ENCODE measurements at places on chromosomes 13 and 19. TPM values are rescaled to one million over a fixed set of nuclear protein-coding genes. Genes with fewer than 3 reads are reported as not detected.

JAK3 gene
- 172 TPM for total RNA-seq

THSD1 gene
- total RNA-seq: 0.31 TPM

LAIR1 gene
- 54.0 TPM for total RNA-seq

OSCAR gene
- total RNA-seq: 0.15 TPM

ANKLE1 gene
- 1.7 TPM for total RNA-seq

MLNR gene
- total RNA-seq: not detected

PBX4 gene
- total RNA-seq: 34.4 TPM

C19orf67 gene
- total RNA-seq: not detected

STXBP2 gene
- total RNA-seq: 158 TPM

MAST1 gene
- total RNA-seq: 0.35 TPM

LIM2 gene
- not detected for total RNA-seq

MBD3L2 gene
- not detected for total RNA-seq

SLC25A41 gene
- total RNA-seq: 0.42 TPM

CEACAM1 gene
- 22.2 TPM for total RNA-seq

UTP14C gene
- total RNA-seq: 11.7 TPM

FPR1 gene
- not detected for total RNA-seq

Measured in activated CD4-positive, alpha-beta T cell treated with anti-CD3 and anti-CD28 coated beads, Interleukin-2, amount 10 ng/mL, durations not matched to agents 7 days and 5 days (primary cell).